ENCODE measurements at places on chromosomes 7 and 10.

- no peak for DNase-seq
Observed at GRCh38 chr10:124946945-124947344, 5.0 kb downstream of the ZRANB1 start.

DNA sequence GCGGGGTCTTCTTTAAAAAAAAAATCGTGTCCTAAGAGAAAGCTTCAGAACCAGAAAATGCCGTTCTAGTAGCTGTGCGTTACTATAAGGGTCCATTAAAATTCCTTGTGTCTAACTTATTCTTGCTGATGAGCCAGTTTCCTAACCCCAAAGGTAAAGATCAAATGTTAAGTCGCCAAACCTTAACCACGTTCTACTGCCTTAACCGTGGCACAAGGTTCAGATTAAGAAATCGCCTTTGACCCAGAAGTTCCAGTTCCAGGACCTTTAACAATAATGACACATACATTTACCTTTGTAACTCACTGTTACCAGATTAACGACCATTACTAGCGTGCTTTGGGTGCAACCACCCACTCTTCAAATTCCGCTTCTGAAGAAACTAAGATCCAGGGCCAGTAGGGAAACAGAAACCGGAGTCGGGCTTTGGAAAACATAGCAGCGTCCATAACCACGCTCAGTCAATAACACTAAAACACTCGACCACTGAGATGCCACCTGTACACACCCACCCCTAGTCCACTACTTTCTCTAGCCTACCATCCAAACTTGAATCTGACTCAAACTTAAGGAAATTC lies 620 bp downstream of the BET1 start:
- DNase-seq, result no peak

DNA sequence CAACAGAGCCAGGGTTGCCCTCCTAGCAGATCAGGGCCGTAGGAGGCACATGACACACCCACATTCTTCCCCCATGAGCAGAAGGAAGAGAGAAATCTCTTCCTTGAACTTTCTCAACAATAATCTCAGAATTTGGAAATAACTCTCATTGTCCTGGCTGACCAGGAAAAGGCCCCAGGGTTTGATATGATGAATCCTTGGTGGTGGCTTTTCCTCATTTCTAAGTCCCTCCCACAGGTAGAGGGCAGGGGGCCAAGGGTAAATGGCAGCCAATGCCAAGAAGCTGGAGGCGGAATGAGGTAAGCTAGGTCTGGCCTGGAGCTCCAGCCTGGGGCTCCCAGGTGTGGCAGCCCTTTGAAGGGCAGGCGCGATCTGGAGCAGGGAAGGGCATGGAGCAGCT lies 67.8 kb downstream of the GRB10 start:
- no peak for DNase-seq

DNA sequence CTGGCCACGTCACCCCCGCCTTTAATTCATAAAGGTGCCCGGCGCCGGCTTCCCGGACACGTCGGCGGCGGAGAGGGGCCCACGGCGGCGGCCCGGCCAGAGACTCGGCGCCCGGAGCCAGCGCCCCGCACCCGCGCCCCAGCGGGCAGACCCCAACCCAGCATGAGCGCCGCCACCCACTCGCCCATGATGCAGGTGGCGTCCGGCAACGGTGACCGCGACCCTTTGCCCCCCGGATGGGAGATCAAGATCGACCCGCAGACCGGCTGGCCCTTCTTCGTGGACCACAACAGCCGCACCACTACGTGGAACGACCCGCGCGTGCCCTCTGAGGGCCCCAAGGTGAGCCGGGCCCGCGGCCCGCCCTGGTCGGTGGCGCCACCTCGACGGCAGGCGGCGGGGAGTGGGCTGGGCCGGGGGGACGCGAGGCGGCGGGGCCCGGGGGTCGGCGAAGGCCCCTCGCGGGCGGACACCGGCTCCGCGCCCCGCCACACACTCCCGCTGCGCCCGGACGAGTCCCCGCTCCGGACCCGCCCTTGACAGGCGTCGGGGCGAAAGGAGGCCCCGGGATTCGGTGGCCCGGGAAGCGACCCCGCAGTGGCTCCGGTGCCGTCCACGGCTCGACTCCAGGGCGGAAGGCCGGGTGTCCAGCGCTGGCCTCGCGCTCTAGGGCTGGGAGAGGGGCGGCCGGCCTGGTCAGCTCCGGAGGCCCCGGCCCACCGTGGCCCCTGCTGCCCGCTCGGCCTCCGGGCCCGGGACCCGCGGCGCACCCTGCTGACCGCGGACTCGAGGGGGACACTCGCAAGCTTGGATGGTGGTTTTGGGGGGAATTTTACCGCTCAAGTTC lies 557 bp downstream of the BAG3 start:
- DNase-seq, result no peak

- no peak for DNase-seq
Observed at GRCh38 chr10:32131388-32131787, 75.2 kb upstream of the KIF5B start.

- no peak for DNase-seq
Observed at GRCh38 chr7:13433946-13434345, 555.5 kb downstream of the ETV1 start.

GRCh38 chr7:151379193-151379520 lies 30.7 kb downstream of the WDR86 start:
- DNase-seq, result no peak

- DNase-seq, result no peak
Observed at GRCh38 chr10:534047-534566, 155.4 kb downstream of the DIP2C start.

GRCh38 chr7:115728518-115728917 lies 302.0 kb downstream of the TFEC start:
- no peak for DNase-seq

- no peak for DNase-seq
Observed at GRCh38 chr7:48183370-48183743, 12.1 kb downstream of the ABCA13 start.

- DNase-seq, result no peak
Observed at GRCh38 chr10:17232276-17232960, 4.4 kb downstream of the VIM start.

GRCh38 chr10:35195361-35196306 lies 69.0 kb downstream of the CREM start:
- peak; percentile 78 for DNase-seq

GRCh38 chr7:135773464-135773863 lies 24.9 kb upstream of the FAM180A start:
- DNase-seq, result no peak

- DNase-seq, result no peak
Observed at GRCh38 chr10:30554440-30554825, 75.1 kb downstream of the LYZL2 start.

DNA sequence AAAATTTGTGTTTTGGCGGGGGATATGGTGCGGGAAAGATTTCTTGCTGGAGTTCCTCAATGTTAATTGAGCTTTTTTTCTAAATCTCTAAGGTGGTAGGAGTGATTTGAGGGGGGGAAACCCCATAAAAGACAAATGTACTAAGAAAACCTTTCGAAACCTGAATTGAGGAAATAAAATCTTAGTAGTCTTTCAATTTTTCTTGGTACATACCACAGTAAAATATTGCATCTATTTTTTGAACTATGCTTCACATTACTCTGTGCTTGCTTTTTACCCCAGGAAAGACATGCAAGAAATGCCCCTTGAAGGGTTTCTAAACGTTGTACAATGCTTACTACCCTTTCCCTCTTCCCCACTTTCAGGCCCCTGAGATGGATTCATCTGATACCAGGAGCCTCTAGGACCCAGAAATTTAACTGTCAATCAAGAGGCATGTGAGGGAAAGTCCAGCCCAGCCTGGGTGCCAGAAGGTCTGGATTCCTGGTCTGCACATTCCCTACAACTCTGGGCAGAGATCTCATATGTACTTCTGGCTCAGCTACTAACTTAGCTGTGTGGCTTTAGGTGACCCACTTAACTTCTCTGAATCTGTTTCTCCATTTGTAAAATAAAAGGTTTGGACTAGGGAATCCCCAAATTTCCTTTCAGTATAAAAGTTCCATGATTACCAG lies 5.8 kb upstream of the PDCD4 start:
- no peak for DNase-seq

DNA sequence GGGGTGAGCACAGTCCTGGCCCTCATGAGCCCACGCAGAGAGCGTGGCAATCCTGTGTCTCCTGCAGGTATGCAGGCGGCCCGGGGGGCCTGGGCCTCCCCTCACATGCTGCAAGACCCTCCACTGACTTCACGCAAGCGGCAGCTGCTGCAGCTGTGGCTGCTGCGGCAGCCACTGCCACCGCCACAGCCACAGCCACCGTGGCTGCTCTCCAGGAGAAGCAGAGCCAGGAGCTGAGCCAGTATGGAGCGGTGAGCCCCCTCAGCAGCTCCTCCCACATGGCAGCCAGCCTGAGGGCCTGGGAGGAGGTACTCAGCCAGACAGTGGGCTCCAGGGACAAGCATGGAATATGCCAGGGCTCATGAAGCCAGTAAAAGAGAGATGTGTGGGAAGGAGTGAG lies 8.7 kb downstream of the ZMIZ2 start:
- DNase-seq, result no peak

DNA sequence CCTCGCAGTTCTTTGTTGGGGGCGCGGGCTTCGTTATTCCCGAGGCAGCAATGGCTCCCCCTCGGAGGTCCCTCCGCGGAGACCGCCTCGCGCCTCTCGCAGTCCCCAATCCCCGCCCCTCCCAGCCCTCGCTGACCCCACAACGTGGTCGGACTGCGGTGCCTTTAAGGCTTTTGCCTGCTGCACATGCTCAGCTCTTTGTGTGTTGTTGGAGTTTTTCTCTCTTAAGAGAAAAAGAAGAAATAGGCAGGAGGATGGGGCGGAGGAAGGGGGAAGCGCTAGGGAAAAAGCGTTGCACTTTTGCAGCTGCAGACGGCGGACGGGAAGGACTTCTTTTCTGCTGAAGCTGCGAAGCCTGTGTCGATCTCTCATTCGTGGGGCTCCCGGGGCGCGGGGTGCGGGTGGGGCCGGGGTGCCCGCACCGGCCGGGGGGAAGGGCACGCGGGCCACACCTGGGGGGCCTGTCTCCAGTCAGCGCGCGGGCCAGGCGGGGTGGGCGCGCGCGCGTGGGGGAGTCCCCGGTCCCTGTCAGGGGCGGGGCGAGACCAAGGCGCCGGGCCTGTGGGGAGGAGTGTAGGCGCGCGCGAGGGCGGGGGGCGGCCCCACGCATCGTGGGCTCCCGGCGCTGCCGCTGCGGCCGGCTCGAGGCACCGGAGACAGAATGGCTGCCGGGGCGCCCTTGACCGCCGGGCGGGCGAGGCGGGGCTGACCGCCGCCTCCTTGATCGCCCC lies 445 bp upstream of the ATRNL1 start:
- DNase-seq, result no peak

DNA sequence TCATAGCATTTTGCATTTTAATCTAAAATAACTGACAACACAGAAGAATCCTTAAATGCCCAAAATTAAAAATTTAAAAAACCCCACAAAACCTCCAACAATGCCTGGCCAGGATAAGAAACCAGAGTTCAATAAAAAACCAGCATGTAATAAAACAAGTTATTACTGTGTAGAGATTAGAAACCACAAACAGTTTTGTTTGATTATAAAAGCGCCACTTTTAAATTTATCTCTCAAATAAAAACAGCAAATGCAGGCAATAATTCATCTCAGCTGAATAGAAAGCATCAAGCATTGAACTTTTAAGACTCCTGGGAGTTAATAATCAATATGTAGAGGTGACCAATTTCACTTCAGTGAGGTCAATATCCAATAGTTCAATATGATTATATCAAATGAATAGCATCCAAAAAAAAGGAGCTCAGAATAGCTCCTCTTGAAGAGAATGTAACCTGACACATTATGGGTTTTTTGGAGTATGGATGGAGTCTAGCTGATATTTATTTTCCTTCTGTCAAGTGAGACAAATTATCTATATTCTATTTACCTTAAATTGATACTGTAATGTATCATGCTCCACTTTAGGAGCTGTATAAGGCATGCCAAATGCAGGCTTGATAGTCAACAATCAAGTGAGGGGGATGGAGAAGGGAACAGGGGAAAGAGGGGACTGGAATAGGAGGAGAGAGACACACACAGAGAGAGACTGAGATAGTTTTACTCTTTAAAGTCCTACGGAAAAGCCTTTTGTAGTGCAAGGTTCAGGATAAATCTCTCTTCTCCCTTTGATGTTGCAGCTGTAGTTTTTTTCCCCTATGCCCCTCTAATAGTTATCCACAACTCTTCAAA lies 130.9 kb downstream of the RSU1 start:
- no peak for DNase-seq

GRCh38 chr7:2893411-2893861 lies 49.3 kb upstream of the GNA12 start:
- DNase-seq, result no peak

GRCh38 chr10:110041479-110041829 lies 33.7 kb downstream of the ADD3 start:
- no peak for DNase-seq

- DNase-seq, result no peak
Observed at GRCh38 chr10:18439601-18440000, 211.8 kb downstream of the NSUN6 start.

- DNase-seq, result no peak
Observed at GRCh38 chr7:157855452-157856213, 518.8 kb downstream of the DNAJB6 start.

DNA sequence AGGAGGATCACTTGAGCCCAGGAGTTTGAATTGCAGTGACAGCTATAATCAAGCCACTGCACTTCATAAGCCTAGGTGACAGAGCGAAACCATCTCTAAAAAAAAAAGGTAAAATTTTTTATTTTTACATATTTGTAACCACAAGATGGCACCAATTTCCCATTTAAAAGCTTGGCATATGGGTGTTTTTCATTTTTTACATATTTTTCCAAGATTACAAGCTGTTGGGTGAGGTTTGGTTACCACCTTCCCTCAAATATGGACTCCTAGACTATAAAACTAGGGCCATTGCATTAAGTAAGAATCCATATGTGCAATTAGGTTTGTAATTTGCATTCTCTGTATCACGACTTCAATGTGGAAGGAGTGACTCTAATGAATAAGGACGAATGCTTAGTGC lies 129.3 kb upstream of the ACBD5 start:
- DNase-seq, result no peak
